Chondrocyte (in vitro differentiated cells): ENCODE measurements at places on chromosomes 3 and 15.

GRCh38 chr3:109432833-109433232 lies 95.5 kb upstream of the DPPA4 start:
- DNase-seq: no peak

GRCh38 chr15:92683511-92683834 lies 27.9 kb upstream of the FAM174B start:
- no peak for DNase-seq

DNA sequence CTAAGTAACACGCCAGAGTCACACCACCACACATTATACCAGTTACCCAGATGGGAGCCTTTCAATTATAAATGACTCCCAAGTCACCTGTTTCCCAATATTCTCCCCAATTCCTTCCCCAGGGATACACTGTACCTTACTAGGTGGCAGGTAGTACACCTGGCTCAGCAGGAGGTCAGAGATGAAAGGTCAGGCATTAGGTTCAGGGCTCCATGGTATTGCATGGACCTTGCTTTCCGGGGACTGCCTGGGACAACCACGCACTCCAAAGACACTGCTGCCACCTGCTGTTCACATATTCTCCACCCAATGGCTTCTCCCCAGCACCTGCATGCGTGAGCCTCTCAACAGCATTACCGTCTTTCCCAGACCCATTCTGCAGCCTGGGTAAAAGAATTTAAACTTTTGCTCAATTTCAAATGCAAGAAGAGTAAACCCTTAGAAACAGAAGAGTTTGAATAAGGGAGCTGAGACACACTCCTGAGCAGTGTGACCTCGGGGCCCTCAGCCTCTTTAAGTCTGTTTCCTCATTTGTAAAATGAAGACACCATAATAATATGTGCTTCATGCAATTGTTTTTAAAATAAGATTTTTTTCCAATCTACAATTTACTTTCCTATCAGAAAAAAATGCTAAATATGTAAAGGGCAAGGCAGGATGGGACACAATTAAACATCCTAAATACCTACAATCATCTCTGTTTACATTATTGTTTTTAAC lies 28.0 kb upstream of the LACTB start:
- no peak for DNase-seq

- DNase-seq: no peak
These were observed 14.3 kb downstream of the RHOA start for GRCh38 chr3:49397470-49397869.

GRCh38 chr3:56288258-56288657 lies 180.0 kb downstream of the ERC2 start:
- DNase-seq: no peak

GRCh38 chr3:113559009-113559408 lies 26.7 kb downstream of the SIDT1 start:
- DNase-seq: no peak

DNA sequence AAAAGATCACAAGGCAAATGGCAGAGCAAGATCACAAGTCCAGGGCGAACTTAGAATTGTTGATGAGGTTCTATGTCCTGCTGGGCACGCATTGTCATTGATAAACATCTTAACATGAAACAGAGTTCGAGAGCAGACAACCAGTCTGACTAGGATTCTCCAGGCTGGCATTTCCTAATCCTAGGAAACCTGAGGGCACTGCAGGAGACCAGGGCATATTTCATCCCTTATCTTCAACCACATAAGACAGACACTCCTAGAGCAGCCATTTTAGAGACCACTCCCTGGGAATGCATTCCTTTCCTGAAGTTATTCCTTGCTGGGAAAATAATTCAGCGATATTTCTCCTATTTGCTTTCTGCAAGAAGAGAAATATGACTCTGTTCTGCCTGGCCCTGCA lies 1199.9 kb downstream of the SI start:
- DNase-seq: no peak

DNA sequence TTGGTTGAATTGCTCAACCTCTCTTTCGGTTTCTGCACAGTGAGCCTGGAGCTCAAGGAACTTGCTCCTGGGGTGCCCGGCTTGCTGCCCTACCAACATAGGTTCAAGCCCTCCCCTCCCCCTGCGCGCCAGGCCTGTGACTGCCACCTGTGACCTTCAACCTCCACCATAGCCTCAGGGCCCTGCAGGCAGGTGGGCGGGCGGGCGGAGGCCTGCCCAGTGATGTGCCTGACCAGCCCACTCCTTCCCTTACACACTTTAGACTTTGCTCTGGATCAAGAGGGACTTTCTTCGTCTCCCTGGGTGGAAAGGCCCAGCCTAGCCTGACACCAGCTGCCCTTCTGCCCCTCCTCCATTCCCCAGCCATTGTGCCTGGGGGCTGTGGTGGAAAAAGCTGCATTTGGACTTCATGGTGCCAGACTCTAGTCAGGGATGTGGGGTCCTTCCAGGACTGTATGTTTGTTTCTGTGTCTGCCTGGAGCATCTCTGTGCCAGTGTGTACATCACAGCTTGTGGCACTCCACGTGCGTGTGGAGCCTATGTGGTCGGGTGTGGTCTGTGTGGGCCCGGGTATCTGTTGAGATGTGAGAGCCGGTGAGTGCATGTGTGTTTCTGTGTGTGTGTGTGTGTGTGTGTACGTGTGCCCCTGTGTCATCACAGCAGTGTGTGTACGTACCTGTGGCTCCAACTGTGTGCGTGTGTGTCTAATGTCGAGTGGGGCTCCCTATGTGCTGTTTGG lies 9.5 kb downstream of the PRKCD start:
- DNase-seq: no peak

GRCh38 chr3:114974387-114974786 lies 172.7 kb downstream of the ZBTB20 start:
- DNase-seq: no peak

- no peak for DNase-seq
These were observed 393 bp downstream of the ERICH6 start for GRCh38 chr3:150703299-150703755.

DNA sequence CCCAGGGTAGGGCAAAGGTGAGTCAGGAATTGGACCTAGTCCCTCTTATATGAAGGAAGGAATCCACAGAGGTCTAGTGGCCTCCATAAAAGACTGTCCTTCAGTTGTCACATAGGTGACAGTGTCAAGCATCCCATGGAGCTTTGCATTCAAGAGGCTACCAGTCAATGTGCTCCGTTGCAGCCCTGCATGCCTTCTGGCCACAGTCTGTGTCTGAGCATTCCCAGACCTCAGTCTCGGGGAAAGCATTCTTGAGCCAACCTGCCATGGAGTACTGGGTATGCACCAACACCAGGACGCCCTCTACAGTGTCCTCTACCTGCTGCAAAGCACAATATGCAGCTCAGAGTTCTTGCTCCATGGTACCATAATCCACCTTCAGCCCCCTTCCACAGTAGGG lies 46.7 kb upstream of the VGLL3 start:
- no peak for DNase-seq

- DNase-seq: no peak
These were observed 101.1 kb downstream of the PDZRN3 start for GRCh38 chr3:73523661-73524060.

DNA sequence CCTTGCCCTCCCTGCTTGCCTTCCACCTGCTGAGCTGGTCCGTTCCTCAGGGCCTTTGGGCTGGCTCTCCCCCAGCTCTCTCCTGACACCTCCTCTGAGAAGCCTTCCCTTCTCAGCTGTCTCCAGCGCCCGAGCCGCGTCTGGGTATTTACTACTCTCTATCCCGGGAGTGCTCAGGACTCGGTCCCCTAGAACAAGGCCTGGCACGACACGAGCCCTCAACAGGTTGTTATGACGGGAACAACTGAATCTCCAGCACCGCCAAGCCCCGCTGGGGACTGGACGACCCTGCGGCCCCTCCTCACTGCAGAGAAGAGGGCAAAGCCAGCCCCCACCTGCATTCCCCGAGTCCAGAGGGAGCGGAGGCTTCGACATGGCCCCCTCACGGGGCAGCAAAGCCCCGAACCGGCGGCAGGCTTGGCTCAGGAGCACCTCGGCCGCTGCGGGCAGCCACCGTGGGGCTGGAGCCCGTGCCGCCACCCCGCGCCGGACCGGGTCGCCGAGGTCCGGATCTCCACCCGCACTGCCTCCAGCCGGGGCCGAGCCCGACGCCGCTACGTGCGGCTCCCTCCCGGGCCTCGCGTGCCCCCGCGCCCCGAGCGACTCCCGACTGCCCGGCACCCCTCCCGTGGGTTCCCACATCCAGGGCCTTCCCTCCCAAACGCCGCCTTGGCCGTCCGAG lies 792 bp downstream of the TPRA1 start:
- no peak for DNase-seq

- DNase-seq: no peak
These were observed 64.3 kb downstream of the EPHB1 start for GRCh38 chr3:134859341-134859740.

- DNase-seq: no peak
These were observed 48.8 kb downstream of the TCAIM start for GRCh38 chr3:44387404-44387803.

DNA sequence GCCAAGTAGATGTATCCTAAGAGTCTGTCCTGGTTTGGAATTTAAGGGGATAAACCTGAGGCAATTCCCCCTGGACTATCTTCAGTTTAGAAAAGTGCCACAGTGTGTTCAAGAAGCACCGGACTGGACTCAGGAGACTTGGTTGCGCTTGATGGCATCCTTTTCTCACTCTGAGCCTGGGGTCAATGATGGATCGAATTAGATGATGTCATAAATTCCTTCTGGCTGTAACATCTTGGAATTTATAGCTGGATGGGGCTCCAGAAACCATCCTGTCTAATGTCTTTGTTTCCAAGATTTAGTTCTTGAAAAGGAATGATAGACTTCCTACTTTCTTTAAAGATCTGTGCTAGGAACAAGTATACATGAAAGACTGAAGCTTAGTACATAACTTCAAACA lies 280.6 kb downstream of the LPP start:
- DNase-seq: no peak

DNA sequence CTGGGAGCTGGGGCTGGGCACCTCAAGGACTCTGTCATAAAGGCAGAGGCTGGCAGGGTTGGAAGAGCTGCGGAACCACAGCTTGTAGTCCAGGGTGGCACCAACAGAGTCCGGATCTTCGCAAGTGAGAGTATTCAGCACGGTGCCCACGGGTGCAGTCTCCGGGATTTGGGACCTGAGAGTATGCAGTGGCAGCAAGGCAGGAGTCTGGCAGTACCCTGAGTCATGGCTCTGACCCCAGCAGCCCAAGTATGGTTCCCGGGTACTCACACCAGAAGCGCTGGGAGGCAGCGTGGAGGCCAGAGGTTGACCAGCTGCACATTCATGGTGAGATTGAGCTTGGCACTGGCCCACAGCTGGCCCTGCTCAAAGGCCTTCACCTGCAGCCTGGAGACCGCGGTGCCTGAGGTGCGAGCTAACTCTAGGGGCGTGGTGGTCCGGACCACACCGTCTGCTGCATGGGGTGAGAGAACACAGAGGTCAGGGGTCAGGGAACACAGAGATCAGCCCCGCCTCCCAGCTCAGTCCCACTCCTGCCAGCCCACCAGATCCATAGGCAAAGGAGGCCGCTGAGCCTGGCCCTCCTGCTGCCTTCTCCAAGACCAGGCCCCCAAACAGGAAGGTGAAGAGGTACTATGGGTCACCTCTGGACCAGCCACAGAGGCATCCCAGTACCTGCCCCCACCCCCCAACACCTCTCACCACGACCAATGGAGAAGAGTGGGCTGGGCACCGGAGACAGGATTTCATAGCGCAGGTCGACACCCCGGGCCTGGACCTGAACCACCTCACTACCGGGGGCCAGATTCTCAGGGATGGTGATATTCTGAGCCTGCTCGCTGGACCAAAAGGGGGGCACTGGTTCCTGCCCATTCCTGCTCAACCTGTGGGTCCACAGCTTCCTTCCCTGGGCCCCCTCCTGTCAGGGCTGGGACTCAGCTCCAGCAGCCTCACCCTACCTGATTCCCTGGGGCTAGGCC lies 4.5 kb downstream of the CDHR4 start:
- DNase-seq: no peak

DNA sequence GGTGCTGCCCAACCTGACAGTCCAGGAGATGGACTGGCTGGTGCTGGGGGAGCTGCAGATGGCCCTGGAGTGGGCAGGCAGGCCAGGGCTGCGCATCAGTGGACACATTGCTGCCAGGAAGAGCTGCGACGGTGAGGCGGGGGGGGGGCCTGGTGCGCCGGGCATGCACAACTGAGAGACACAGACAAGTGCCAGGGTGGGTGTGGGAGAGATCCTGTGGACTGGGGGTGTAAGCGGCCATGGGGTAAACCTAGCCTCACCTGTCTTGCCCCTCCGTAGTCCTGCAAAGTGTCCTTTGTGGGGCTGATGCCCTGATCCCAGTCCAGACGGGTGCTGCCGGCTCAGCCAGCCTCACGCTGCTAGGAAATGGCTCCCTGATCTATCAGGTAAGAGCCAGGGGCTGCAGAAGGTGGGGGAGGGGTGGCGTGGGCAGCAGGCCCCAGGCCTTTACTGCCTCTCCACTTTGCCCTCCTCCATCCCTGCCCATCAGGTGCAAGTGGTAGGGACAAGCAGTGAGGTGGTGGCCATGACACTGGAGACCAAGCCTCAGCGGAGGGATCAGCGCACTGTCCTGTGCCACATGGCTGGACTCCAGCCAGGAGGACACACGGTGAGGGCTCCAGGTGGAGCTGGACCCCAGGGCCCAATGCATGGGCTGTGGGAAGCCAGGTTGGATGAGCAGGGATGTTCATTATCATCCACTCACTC lies 3.3 kb downstream of the CHRD start:
- no peak for DNase-seq

- DNase-seq: no peak
These were observed 77.1 kb upstream of the MEX3B start for GRCh38 chr15:82122746-82123400.

DNA sequence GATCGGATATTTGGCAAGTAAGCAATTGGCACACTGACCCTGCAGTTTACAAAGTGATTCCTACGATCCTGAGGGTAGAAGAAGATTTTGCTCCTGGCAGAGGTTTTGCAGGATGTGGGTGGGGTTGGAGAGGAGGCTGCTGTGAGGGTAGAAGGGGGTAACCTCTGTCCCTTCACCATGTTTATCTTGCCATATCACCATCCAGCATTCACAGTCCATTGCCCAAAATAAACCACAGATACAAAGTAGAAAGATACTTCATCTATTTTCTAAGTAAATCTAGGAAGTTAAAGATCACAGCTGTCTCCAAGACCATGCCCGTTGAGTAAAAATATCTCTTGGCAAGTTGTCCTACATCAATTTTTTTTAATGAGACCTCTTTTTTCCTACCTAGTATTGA lies 51.6 kb downstream of the LIPC start:
- DNase-seq: no peak

DNA sequence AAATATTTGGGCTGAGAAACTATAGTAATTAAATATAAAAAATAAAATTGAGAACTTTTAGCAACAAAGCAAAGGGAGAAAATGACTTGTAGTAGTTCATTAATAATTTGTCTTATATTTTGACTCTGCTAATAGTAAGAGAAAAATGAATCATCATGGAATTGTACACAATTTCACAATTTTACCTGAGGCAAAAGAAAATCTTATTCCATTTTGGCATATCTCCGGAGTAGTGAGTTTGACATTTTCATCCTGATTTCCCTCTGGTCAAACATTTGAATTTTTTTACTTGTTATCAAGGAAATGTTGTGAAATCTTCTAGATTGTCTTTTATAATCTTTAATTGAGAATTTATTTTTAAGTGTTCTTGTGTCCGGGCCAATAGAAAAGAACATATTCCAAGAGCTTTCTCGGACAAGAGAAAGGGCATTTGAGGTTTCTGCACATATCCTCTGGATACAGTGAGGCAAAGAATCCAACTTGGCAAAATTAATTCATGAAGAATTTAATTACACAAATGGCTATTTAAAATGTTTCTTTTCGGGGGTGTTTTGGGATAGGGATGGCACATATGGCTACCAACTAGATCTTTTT lies 89.3 kb upstream of the IGSF10 start:
- no peak for DNase-seq
